ENCODE measurements at places on chromosomes 5 and 9.

DNA sequence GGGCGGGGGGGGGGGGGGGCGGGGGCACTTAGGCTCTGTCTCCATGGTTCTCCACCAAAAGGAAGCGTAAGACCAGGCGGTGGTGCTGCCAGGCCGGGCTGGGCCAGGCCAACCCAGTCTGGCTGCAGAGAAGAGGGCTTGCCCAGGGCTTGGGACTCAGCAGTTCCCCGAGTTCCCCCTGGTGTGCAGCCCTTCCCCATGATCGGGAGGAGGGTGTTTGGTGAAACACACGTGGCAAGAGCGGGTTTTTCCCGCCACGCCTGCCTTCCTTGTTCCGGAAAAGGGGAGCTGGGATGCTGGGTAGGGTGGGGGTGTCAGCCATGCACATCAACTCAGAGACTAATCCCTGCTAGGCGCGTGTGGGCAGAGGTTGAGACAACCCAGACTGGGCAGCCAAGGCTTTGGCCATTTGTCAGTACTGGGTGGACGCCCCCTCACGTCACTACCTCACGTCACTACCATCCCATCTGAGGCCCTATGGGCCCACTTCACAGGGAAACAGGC is 32.9 kb downstream of the PRRX2 start:
- no peak for DNase-seq

DNA sequence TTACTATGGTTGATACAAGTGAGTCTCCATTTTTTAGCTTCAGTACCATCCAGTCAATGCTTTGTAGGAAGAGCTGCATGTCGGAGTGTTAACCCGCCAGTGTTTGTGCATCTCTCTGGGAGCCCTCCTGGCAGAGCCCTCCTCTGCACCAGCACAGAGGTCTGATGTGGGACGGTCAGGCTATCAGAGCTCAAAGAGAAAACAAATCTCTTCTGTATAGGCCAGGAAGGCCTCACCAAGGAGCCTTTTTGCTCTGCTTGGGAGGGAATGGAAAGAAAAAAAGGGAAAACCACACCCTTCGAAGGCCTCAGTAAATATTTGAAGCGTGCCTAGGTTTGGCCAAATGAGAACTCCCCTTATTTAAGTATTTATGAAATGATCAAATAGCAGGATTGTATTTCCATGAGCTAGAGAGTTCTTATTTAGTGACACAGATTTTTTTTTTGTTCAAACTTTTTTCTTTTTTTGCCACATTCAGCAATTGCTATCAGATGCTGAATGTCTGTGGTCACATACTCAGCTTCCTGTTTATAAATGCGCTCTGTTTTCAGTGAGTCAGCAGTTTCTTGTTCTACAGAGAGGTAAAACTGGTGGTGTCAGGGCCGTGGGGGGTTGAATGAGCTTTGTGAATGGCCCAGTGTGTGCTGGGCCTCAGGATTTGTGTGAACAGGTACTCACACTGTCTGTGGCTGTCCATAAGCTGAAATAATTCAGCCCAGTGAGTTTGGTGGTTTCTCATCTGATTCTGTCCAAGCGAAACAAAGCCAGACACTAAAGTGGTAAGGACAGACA is 226.6 kb downstream of the SNX18 start:
- peak; percentile 99 for DNase-seq

GRCh38 chr9:133679466-133680061 is 43.4 kb downstream of the DBH start:
- DNase-seq = no peak

GRCh38 chr9:136204838-136205706 is at the start of gene LHX3:
Gene LHX3 (minus strand): TSS chr9:136205128. CDS start chr9:136205012, 116 bp downstream.
- no peak for DNase-seq

DNA sequence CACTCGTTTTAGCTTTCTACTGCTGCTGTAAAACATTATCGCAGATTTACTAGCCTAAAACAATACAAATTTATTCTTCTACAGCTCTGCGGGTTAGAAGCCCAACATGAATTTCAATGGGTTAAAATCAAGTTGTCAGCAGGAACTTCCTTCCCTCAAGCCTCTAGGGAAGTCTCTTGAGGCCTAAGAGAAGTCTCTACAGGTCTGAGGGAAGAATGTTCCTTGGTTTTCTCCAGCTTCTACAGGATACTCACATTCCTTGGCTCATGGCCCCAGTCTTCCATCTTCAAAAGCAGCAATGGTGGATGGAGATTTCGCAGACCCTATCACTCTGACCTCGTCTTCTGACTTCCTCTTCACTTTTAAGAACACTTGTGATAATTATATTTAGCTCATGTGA is 21.6 kb upstream of the SSBP2 start:
- no peak for DNase-seq

GRCh38 chr5:144028058-144028457 is 142.4 kb downstream of the YIPF5 start:
- peak; percentile 51 for DNase-seq

Measured in IMR-90 (cell line).